Spleen (tissue), 13 donors: ENCODE measurements at places on chromosomes 2 and 18.

GRCh38 chr2:68709421-68709911 lies 25.1 kb upstream of the ARHGAP25 start:
- no peak for DNase-seq
- H3K27me3 ChIP-seq: no peaks in the 10 kb centered on the region
- H3K4me1 ChIP-seq: peaks cover 4% of the 10 kb centered on the region
- H3K4me3 ChIP-seq: no peak overlapping the region
- H3K27ac ChIP-seq: no peak overlapping the region

GRCh38 chr2:236674646-236675045 lies 105.0 kb downstream of the ACKR3 start:
- no peaks in the 10 kb centered on the region for H3K4me1 ChIP-seq
- DNase-seq: no peak
- H3K27me3 ChIP-seq: peaks cover 13% of the 10 kb centered on the region
- no peaks in the 10 kb centered on the region for H3K36me3 ChIP-seq
- H3K4me3 ChIP-seq: no peak overlapping the region
- H3K27ac ChIP-seq: no peak overlapping the region

- H3K27me3 ChIP-seq: no peaks in the 10 kb centered on the region
- DNase-seq: no peak
- no peak within 1 kb of the TSS for H3K4me3 ChIP-seq
- no peaks in the 10 kb centered on the region for H3K4me1 ChIP-seq
Observed at GRCh38 chr2:233692648-233693047, at the start of gene UGT1A6. Gene UGT1A6, plus strand, starts transcription at chr2:233692890. Its CDS starts 115 bp downstream, at chr2:233693005.

GRCh38 chr2:235194351-235194750 lies 242.5 kb downstream of the SH3BP4 start:
- H3K4me3 ChIP-seq: no peak overlapping the region
- H3K36me3 ChIP-seq: no peaks in the 10 kb centered on the region
- no peaks in the 10 kb centered on the region for H3K4me1 ChIP-seq
- no peaks in the 10 kb centered on the region for H3K27me3 ChIP-seq
- H3K27ac ChIP-seq: no peak overlapping the region
